Activated T-cell treated with anti-CD3 and anti-CD28 coated beads, Interleukin-2, amount 50 U/mL, for 72 hours (primary cell): ENCODE measurements at places on chromosomes 7 and 10.
A peak's percentile ranks its signal among the peaks of the same experiment; 100 is the strongest.

- no peak overlapping the region for H3K4me3 ChIP-seq
- H3K36me3 ChIP-seq, result no peaks in the 10 kb centered on the region
- no peak for DNase-seq
Observed at GRCh38 chr7:157418204-157419034, 81.6 kb downstream of the DNAJB6 start.

- H3K27me3 ChIP-seq, result no peaks in the 10 kb centered on the region
- no peak overlapping the region for H3K27ac ChIP-seq
- no peak overlapping the region for H3K4me3 ChIP-seq
- H3K36me3 ChIP-seq, result no peaks in the 10 kb centered on the region
- DNase-seq, result peak; percentile 41
- H3K4me1 ChIP-seq, result no peaks in the 10 kb centered on the region
Observed at GRCh38 chr7:142873281-142873784, 12.2 kb downstream of the TRPV6 start.

GRCh38 chr10:11631890-11632587 lies 20.6 kb upstream of the USP6NL start:
- H3K4me3 ChIP-seq, result no peak overlapping the region
- H3K4me1 ChIP-seq, result peaks cover 6% of the 10 kb centered on the region
- H3K36me3 ChIP-seq, result no peaks in the 10 kb centered on the region

GRCh38 chr7:51289623-51290303 lies 26.8 kb downstream of the COBL start:
- no peaks in the 10 kb centered on the region for H3K36me3 ChIP-seq
- H3K27ac ChIP-seq, result no peak overlapping the region
- H3K27me3 ChIP-seq, result peaks cover 6% of the 10 kb centered on the region
- H3K4me3 ChIP-seq, result no peak overlapping the region
- DNase-seq, result no peak

- no peak overlapping the region for H3K27ac ChIP-seq
- DNase-seq, result no peak
- H3K4me1 ChIP-seq, result no peaks in the 10 kb centered on the region
- H3K36me3 ChIP-seq, result no peaks in the 10 kb centered on the region
Observed at GRCh38 chr10:111515706-111516105, 438.9 kb downstream of the ADRA2A start.
